EL (cell line): ENCODE measurements at places on chromosomes 5 and 9.
A peak's percentile ranks its signal among the peaks of the same experiment; 100 is the strongest.

- no peak for DNase-seq
These were observed 1.9 kb downstream of the PJA2 start for GRCh38 chr5:109407913-109408312.

DNA sequence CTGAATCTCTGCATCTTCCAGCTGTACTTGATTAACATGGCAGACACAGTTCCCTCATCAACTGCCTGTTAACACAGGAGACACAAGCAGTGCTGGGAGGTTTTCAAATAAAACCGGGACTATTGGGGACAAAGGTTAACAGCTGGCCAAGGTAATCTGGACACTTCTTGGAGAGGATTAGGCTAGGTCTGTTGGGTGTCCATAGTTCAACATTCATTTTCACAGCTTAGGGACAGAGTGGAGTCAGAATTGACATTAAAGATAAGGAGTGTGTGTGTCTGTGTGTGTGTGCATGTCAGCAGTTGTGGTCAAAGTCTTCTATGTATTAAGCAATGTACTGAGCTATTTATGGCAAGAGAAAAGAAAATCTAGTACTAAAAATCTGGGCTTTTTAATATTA is 216.2 kb downstream of the MED10 start:
- no peak for DNase-seq

DNA sequence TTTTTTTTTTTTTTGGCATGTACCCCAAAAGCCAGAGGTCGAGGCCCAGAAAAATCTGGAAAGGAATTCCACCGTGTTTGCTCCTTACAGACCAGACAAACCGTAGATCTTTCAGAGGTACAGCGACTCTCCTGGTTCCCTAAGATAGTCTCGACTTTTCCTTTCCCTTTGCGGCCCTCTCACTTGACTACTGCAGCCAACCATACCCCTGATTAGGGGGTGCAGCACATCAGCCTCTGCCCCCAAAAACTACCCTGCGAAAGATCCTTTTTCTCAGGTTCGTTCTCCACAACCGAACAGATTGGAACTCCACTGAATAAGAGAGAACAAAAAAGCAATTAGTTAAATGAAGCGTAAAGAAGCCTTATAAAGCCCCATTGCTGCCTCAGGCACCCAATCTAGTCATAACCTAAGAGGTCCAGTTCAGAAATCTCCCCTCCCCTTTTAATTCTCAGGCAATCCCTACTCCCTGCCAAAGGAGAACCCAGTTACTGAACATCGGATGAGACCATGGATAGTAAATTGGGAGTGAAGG is 379 bp upstream of the TICAM2 start:
- peak; percentile 23 for DNase-seq

GRCh38 chr9:113299800-113300292 is 3.3 kb downstream of the RNF183 start:
- DNase-seq = no peak

GRCh38 chr5:123439709-123440108 is 16.5 kb upstream of the CEP120 start:
- DNase-seq = no peak

GRCh38 chr5:18699681-18700080 is 1065.4 kb downstream of the TAF11L14 start:
- no peak for DNase-seq

DNA sequence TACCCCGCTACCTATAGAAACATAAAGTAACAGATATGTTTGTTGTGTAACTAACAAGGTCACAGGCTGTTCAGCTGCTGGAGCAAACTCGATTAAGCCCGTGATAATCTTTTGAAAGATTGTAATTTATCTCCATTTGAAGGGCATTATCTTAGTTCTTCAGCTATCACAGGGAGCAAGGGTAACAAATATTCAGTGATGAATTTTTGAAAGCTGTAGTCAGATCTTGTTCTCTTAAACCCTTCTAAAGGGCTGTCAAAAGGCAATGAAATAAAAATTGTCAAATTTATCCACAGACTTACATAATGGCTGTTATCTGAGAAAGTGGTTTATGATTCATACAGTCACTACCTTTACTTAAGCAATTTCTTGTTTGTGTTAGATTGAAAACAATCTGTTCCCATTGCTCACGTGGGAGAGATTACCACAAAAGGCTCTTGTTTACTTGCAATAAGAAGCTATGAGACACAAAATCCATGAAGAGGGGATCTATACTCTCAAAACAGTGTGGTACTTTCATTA is 78.3 kb upstream of the ZNF608 start:
- peak; percentile 23 for DNase-seq

- no peak for DNase-seq
These were observed 21.5 kb downstream of the CCDC187 start for GRCh38 chr9:136282272-136282861.

DNA sequence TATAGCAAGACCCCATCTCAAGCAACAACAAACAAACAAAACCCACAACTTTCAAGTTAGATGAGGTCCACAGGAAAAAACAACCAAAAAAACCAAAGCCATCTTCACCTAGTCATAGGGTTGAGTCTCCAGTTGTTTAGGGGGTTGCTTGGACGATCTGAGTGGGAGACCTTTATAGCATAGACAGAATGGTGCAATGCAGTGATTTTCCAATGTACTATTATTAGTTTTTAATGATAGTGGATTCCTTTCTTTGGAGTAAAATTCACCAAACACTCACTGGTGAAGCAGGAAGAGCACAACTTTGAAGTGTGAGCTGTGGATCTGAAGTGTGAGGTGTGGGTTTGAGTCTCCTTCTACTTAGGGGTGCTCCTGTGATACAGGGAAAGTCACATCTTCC is 67.0 kb upstream of the KLF9 start:
- no peak for DNase-seq

GRCh38 chr5:131142970-131143617 is 22.0 kb downstream of the HINT1 start:
- DNase-seq = no peak

DNA sequence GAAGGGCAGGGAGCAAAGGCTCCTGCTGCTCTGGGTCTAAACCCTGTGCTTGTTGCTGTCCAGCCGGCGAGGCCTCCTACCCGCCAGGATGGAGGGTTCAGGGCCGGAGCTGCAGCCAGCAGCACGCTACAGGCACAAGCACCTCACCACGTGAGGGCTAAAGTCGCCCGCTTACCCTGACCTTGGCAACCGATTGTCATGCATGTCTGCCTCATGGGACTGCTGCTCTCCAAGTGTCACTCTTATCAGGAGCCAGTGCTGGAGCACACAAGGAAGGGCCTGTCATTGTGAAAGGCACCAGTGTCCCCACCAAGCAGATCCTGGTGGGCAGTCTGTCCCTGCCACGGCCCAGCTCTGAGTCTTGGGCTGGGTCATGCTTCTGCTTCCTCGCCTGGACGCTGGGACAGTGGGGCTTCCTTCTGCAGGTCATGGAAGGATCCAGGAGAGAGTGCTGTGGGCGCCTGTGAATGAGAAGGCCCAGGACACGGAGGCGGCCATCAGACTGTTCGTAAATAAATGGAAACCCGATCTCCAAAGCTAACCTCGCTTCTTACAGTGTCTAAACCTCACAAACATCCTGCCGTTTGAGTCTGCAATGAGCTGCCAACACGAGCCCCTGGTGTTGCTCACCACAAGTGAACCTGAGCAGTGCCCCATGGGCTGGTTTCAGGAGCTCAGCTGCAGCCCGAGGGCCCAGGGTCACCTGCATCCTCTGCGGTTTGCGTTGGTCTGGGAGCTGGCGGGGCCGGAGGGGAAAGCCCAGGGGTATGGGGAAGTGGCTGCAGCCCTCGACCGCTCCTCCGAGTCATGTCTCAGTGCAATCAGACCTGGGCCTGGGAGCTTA is 58.2 kb upstream of the RXRA start:
- DNase-seq = no peak

DNA sequence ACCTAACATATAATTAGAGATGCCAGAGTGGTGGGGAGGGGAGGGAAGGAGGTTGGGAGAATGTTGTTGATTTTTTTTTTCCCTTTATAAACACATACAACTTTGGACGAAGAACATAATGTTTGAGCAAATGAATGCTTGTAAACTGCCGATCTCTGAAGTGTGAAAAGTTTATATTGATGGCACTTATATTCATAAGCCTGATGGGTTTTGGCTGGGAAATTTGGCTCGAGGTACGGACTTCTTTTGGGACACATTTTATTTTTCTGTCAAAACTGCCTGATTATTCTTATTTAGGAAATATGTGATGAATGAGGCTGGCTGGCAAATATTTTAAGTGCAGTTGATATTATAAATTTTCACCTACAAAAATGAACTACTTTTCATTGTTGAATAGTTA is 9.9 kb downstream of the DAPK1 start:
- no peak for DNase-seq

GRCh38 chr5:180281706-180282105 is 10.2 kb downstream of the MAPK9 start:
- no peak for DNase-seq

GRCh38 chr9:121207371-121207940 is 5.8 kb upstream of the RAB14 start:
- no peak for DNase-seq

- DNase-seq = no peak
These were observed 423.0 kb downstream of the DIRAS2 start for GRCh38 chr9:90219548-90220118.

GRCh38 chr9:35687306-35687705 is 2.4 kb downstream of the TPM2 start:
- no peak for DNase-seq

DNA sequence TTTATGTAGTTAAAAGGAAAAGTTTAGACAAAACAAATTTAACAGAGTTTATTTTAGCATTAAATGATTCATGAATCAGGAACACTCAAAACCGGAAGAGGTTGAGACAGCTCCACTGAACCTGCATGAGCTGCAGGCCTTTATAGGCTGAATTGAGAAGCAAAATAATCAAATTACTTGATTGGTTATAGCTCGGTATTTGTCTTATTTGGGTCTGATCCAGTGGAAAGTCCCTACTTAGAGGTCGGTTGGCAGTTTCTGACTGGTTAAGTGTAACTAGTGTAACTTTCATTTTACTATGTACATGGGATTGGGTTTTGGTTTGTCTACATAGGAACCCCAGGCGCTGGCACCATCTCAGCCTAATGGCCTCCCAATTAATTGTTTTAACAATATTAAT is 74.1 kb upstream of the PIK3R1 start:
- peak; percentile 64 for DNase-seq

DNA sequence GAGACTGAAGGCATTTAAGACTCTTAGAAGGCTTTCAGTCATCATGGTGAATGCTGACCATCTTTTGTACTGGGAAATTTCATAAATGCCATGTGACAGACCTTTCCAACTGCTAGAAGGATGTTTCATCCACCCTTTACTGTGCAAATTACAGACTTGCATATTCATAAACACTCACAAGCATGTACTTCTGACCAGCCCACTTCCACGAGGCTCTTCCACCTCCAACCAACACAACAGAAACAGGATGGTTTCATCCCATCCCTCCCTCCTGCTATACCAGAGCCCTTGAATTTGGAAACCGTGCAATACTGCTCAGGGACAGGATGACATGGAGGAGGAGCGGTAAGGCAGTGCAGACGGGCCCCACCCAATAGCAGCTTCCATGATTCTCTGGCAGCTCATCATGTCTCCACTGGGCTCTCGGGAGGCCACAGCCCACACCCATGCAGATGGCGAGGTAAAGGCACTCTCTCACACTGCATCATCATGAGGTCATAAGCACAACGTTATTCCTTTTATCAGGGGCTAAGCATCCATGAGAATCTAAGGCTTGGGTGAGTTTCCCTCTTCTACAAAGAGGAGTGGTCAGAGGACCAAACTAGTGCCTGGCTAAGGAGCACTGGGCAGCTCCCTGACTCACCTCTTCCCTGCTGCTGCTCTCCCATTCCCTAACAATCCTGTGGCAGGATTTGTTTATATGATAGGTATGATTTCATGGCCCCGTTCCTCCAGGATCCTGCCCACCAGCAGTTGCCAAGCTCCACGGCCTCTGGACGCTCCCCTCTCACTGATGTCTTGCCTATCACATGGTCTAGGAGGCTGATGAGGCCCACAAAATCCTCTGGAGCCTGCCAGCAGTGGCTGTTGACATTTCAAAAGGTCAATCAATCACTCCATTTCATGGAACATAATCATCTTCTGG is 94.4 kb upstream of the FSTL4 start:
- DNase-seq = no peak

GRCh38 chr9:114401344-114401743 is 13.6 kb upstream of the AKNA start:
- no peak for DNase-seq

GRCh38 chr9:87684627-87685219 is 41.2 kb upstream of the CTSL start:
- DNase-seq = peak; percentile 42

DNA sequence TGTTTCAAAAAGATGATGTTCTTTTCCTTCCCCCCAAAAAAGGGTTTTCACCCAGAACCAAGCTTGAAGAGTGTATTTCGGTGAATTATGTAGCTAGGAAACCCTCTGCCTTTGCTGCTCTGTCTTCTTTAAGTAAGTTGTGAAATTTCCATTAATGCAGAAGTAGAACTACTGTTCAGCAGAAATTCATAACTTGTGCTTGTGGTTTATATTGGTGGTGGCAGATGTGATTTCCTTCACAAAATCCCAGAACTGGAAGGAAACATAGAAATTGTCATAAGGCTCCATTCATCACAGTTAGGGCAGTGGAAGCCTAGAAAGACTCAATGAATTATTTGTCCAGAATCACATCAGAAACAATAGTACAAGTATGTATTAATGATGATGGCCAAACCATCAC is 42.1 kb upstream of the DAB2 start:
- no peak for DNase-seq

GRCh38 chr5:62783374-62784057 is 204.9 kb downstream of the LRRC70 start:
- DNase-seq = no peak

DNA sequence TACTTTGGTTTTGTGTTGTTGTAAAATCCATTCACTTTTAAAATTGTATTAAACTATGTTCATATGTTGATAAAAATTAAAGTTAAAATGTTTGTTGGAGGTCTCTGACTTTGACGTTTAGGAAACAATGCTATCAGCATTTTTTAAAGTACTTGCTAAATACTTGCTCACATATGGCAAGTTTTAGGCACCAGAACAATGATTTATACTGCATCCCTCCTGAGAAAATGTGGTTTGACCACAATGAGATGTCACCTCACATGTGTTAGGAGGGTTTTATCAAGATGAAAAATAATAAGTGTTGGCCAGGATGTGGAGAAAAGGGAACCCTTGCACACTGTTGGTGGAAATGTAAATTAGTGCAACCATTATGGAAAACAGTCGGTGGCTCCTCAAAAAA is 180.8 kb downstream of the HSD17B3 start:
- DNase-seq = no peak

DNA sequence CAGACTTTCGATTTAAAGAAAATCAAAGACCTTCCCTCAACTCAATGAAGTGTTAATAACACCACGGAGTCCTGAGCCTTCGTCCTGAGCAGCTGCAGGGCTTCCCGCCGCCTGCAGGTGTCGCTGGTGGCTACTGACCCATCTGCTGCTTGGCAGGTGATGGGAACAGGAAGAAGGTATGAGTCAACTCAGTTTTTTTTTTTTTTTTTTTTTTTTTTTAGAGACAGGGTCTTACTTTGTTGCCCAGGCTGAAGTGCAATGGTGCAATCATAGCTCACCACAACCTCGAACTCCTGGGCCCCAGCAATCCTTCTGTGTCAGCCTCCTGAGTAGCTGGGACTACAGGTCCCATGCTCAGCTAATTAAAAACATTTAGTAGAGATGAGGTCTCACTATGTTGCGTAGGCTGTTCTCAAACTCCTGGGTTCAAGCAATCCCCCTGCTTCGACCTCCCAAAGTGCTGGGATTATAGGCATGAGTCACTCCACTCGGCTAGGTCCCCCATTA is 185.7 kb upstream of the IL12B start:
- DNase-seq = peak; percentile 52

- no peak for DNase-seq
These were observed 1.6 kb downstream of the LMX1B start for GRCh38 chr9:126615245-126615790.

- DNase-seq = peak; percentile 13
These were observed 121.2 kb downstream of the PALM2AKAP2 start for GRCh38 chr9:109901201-109901600.
